T follicular helper cell (primary cell): ENCODE measurements at places on chromosomes 12 and 14.

DNA sequence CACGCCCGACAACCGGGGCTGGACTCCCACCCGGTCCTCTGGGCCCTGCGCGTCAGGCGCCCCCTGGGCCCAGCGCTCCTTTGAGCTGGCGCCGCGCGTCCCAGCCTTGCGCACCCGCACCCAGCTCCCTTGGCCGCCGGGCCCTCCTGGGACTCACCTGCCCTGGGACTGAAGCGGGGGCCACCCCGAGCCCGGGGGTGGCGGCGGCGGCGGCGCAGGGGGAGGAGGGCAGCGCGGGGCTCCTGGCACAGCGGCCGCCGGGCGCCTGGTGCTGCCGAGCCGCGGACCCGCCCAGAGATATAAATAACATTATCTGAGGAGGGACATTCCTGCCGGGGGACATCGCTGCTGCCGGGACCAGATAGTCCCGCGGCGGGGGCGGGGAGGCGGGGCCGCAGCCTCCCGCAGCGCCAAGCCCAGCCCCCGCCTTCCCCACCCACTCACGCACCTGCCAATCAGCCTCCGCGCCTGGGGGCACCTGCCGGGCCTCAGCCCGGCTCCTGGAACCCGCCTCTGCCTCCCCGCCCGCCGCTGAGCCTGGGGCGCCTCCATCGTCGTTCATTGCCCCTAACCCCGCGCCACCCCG, at the start of gene SPTB:
Gene SPTB, minus strand, starts transcription at position 273 of the 586 bp plus-strand sequence. CDS start 56,813 bp downstream, outside the sequence.
- peak; percentile 49 for DNase-seq

DNA sequence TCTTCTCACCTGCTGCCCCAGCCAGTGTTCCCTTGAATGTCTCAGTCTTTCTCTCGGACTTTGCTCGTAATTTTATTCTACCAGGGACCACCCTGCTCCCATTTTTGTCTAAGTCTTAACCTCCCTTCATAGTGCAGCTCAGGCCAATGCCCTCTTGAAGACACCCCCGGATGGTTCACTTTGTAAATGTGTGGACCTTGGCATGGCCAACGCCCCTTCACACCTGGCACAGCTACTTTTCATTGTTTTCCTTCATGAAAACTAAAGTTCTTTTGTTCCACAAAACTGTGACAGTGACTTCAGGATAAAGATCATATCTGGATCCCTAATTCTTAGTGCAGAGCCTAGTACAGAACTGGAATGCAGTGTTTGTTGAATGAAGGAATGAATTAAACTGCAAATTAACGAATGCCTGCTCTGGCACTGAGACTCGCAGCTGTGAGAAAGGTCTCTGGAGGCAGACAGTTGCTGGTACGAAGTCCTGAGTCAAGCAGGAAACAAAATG, 3.5 kb upstream of the RNASE4 start:
- DNase-seq: no peak

DNA sequence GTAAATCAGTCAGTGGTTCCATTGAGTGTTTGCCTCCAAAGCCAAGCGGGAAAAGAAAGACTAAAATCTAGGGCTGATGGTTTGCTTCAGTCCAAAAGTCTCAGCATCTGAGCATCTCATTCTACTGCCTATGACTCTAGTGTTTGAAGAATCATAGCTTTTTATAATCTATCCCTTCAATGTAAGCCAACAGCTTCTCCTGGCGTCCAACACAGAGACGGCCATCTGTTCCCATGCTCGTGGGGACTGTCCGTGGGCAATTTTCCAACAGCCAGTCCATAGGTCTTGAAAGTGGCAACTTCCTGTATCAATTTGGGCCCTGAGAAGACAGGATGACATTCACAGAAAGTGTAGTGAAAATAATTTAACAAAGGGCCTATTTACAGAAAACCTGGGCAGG, 544.4 kb upstream of the TMEM132C start:
- no peak for DNase-seq

DNA sequence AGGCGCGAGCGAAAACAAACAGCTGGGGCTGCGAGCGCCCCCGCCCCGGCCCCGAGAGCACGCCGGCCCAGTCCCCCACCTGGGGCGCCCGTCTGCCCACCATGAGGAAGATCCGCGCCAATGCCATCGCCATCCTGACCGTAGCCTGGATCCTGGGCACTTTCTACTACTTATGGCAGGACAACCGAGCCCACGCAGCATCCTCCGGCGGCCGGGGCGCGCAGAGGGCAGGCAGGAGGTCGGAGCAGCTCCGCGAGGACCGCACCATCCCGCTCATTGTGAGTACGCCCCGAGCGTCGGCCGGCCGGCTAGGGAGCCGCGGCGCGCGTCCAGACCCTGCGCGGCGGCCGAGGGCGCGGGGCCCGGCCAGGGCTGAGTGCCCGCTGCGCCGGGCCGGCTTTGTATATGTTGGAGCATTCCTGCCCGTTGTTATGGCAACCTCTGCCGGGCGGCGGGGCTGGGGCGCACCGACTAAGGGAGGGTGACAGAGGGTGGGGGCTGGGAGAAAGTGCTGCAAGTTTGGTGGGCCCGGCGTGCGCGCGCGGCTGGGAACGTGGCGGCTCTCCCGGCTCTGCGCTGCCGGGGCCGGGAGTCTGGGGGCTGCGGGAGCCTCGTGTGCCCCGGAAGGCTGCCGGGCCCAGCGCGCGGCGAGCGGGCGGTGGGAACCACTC, 367 bp downstream of the GALNT16 start:
- no peak for DNase-seq

- DNase-seq: no peak
Measured at GRCh38 chr12:89461190-89461589, 63.4 kb downstream of the GALNT4 start.

- no peak for DNase-seq
Measured at GRCh38 chr14:89215531-89215930, 201.5 kb downstream of the FOXN3 start.

GRCh38 chr12:45991284-45992249, 1.2 kb upstream of the SCAF11 start:
- DNase-seq: peak; percentile 60

GRCh38 chr12:2531371-2531770, 263.4 kb upstream of the FKBP4 start:
- DNase-seq: no peak

- DNase-seq: no peak
Measured at GRCh38 chr12:110171636-110172035, 47.5 kb downstream of the IFT81 start.

DNA sequence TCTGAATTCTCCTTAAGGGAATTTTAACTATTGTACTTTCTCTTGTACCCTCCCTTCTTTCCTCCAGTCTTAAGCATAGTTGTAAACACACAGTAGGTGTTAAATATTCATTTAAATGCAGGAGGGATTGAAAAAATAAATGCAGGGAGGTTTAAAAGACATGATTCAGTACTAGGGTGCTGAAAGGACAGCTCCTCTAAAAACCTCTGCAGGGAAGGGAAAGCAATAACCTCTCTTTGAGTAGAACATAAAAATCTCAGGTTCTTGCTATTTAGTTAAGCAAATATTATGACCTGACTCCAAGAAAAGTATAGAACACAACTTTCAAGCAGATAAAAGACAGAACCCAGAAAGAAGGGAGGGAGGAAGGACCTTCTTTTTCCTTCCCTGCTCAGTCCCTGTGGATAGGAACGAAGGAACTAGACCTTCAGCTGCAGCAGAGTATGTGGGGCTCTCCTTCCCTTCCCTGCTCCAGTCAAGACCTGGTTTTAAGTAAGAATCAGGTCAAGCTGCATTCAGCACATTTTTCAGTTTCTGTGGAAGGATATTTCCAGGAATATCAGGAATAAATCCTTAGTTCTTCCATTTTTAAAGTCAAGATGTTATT, 4.7 kb downstream of the MAP3K9 start:
- no peak for DNase-seq

- DNase-seq: no peak
Measured at GRCh38 chr14:49920935-49921334, 28.1 kb downstream of the ARF6 start.
